Glomerular endothelial cell (primary cell): ENCODE measurements at places on chromosomes 1 and 21.

GRCh38 chr1:231844986-231845502 is 218.5 kb downstream of the DISC1 start:
- peak; percentile 3 for DNase-seq

DNA sequence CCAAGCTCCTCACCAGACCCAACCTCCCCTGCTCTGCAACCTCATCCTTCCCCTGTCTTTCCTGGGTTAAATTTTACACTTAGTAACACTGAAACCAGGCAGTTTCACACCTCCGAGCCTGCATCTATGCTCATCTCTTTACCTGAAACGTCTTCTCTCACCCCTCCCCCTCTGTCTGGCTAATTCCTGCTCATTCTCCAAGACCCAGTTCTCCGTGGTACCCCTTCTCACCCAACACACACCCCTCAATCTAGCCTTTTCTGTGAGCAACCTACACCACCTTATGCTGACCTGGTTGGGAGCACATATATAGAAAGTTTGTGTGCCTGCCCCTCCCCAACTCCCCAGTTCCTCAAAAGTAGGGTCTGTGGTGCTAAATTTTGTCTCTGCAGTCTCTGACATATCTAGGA is 3.7 kb upstream of the KIAA1614 start:
- no peak for DNase-seq

DNA sequence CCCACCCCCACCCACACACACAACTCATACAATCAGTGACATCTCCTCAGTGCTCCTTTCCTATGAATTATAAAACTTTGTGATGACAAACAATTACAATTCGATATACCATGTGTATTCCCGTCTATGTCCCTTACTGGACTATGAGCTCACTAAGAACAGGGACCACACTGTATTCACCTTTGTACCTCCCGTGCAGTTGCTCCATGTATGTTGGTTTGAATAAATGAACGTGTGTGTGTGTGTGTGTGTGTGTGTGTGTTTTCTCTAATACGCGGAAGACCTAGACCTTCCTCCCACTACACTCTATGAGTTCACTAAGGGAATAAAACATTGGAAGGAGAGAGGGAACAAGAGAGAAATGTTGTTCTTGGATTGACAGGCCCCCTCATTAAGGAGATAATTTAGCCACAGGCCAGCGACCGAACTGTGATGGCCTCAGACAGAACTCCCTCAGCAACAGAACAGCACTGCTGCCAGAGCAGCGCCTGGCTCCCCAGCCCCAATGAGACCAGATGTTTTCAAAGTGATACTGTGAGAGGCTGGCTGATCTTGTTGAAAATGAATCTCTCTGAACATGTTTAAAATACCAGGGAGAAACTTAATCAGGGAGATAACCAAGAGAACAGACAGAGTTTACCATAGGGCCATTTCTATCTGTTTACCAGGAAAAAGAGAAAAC is 21.7 kb downstream of the BCAR3 start:
- no peak for DNase-seq

GRCh38 chr1:172041742-172042141 is 200.4 kb downstream of the DNM3 start:
- no peak for DNase-seq

GRCh38 chr21:41759926-41760325 is 6.9 kb downstream of the RIPK4 start:
- no peak for DNase-seq

- DNase-seq: no peak
Observed at GRCh38 chr1:35603468-35603867, 30.4 kb downstream of the TFAP2E start.

- DNase-seq: no peak
Observed at GRCh38 chr1:24929398-24930259, 447 bp downstream of the RUNX3 start.

DNA sequence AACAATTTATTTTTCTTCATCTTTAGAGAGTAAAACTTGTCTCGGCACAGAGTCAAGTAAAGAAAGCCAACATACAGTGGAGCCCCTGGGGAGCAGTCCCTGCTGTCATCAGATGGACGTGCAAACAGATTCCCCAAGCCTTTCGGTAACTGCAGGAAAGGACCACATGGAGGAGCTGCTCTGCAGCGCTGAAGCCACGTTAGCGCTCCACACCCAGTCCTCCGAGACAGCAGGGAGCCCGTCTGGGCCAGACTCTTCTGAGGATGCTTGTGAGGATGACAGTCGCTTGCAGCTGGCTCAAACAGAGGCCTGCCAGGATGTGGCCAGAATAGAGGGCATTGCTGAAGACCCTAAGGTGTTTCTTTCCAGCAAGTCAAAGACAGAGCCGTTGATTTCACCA is 77.1 kb upstream of the SCCPDH start:
- DNase-seq: no peak

DNA sequence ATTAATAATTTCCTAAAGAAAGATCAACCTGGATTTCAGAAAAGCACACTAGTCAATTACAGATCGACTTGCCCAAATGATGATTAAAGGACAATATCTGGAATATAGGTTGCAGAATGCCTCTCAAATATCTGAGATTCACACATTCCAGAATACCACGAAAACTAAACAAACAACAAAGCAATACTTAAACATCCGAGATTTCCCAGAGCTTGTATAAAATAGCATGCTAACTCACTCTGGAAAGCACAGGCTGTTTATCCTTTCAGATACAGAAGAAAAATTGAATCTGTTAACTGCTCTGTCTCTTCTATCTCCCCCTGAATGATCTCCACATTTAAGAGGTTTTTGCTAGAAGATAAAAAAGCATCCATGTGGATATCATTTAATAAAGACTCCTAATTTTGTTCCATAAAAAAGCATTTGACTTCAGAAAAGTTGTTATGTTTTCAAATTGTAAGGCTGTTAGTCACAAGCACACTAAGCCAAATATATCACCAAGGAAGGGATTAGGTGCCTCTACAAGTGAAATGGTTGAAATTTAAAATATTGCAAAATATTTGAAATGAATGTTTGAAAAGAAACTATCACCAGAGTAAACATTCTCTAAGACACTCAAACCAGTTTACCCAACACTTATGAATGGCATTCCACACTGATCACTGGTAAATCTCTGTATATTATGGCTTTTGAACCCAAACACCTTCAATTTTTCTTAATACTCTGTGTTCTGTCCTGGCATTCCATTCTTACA is 865.1 kb upstream of the ADAMTS5 start:
- DNase-seq: no peak
